ENCODE measurements at places on chromosomes 11 and 22. TPM values are rescaled to one million over a fixed set of nuclear protein-coding genes. Genes with fewer than 3 reads are reported as not detected.

Gene KIF18A
- 0.13 TPM for total RNA-seq

Gene TCN2
- total RNA-seq = 7.4 TPM

Gene SUSD2
- 0.35 TPM for total RNA-seq

GRCh38 chr11:47843361-47844055, 4.6 kb downstream of the NUP160 start:
- DNase-seq = no peak
- H3K4me1 ChIP-seq = peaks cover 20% of the 10 kb centered on the region
- H3K27ac ChIP-seq = no peak overlapping the region
- H3K4me3 ChIP-seq = no peak overlapping the region

DNA sequence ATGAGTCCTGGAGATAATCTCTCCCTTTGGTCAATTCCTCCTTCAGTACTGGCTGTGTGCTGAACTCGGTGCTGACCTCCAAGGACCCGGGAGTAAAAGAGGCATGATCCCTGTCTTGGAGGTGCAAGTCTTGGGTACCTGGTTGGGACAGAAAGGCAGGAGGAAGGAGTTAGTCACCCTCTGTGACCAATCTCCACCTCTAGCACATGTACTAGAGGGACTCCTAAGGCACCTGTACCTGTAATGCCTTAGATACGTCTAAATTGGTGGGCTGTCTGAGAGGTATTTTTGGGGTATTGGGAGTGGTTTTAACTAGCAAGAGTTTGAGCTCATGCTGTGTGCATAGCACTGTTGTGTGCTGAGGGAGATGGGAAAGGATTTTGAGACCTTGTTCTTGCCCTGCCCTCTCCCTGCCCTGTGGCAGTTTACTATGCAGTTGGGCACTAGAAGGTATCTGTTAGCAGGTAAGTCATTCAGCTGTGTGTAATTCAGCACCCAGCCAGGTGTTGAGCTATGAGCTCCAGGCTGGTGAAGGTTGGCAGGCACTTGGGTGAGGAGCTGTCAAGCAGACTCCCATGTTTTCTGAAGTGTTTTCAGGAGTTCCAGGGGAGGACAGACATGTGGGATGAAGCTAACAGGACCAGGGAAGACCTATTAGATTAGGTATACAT, 2.5 kb downstream of the PANX1 start:
- no peak overlapping the region for H3K4me3 ChIP-seq
- no peak overlapping the region for H3K27ac ChIP-seq
- H3K27me3 ChIP-seq = no peaks in the 10 kb centered on the region
- peaks cover 4% of the 10 kb centered on the region for H3K4me1 ChIP-seq

DNA sequence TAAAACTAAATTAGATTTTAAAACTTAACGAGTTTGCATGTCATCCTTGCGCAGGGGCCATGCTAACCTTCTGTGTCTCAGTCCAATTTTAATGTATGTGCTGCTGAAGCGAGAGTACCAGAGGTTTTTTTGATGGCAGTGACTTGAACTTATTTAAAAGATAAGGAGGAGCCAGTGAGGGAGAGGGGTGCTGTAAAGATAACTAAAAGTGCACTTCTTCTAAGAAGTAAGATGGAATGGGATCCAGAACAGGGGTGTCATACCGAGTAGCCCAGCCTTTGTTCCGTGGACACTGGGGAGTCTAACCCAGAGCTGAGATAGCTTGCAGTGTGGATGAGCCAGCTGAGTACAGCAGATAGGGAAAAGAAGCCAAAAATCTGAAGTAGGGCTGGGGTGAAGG, 10.6 kb downstream of the LIMK2 start:
- H3K4me1 ChIP-seq = peaks cover 28% of the 10 kb centered on the region
- no peak for DNase-seq
- no peaks in the 10 kb centered on the region for H3K36me3 ChIP-seq
- no peak overlapping the region for H3K4me3 ChIP-seq

GRCh38 chr11:35617687-35618496, at the start of gene FJX1:
TSS of gene FJX1 (plus strand) at chr11:35618460. CDS start at chr11:35618637, 177 bp downstream.
- peak; percentile 76 for DNase-seq
- H3K27me3 ChIP-seq = no peaks in the 10 kb centered on the region
- no peaks in the 10 kb centered on the region for H3K36me3 ChIP-seq
- H3K4me1 ChIP-seq = no peaks in the 10 kb centered on the region
- peak within 1 kb of the TSS; percentile 68 for H3K27ac ChIP-seq

GRCh38 chr11:36456156-36456555, 53.9 kb downstream of the TRAF6 start:
- H3K27me3 ChIP-seq = no peaks in the 10 kb centered on the region
- no peak overlapping the region for H3K4me3 ChIP-seq
- no peak for DNase-seq

DNA sequence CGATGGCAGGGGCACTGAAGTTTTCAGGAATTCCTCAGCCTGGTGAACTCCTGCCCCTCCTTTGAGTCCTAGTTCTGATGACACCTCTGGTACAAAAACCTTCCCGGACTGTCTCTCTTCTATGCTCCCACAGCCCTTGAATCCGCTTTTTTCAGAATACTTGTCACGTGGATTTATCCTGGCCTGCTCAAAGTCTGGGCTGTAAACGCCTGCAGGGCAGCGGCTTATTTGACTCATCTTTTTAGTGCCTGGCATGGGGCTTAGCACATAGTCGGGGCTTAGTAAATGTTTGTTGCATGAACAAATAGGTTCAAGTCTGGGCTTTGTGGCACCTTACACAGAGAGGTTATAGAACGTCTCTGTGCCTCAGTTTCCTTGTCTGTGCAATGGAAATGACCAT, 13.4 kb upstream of the KCNJ11 start:
- no peaks in the 10 kb centered on the region for H3K36me3 ChIP-seq
- no peak for DNase-seq
- H3K4me3 ChIP-seq = no peak overlapping the region
- no peak overlapping the region for H3K27ac ChIP-seq
- H3K27me3 ChIP-seq = no peaks in the 10 kb centered on the region

- H3K4me1 ChIP-seq = no peaks in the 10 kb centered on the region
- no peak overlapping the region for H3K27ac ChIP-seq
- H3K4me3 ChIP-seq = no peak overlapping the region
- no peak for DNase-seq
These were observed 734 bp downstream of the ACR start for GRCh38 chr22:50738649-50739227.

GRCh38 chr22:29629903-29630516, 26.6 kb downstream of the NF2 start:
- H3K36me3 ChIP-seq = no peaks in the 10 kb centered on the region
- peaks cover 13% of the 10 kb centered on the region for H3K4me1 ChIP-seq
- no peak for DNase-seq
- no peak overlapping the region for H3K27ac ChIP-seq

DNA sequence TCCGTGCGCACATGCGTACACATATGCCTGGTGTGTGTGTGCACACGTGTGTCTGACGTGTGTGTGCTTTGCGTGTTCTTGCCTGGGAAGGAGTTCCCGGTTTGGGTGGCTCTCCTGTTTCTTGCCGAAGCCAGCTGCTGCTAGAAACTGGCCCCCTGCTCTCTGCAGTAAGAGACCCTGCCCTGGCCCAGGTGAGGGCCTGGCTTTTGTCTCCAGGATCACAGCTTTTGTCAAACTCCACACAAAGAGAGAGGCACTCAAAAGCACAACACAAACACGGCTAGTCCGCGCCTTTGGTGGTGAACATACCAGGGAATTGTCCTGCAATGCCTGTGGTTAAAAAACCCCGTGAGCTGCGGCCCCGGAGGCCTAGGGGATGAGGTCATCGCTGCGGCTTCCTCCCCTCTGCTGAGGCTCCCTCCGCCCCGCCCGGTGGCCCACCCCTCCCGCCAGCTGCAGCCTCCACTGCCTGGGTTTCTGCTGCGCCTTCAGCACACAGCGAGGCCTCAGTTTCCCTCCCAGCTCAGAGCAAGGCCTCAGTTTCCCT, 88.9 kb downstream of the KCNQ1 start:
- no peaks in the 10 kb centered on the region for H3K36me3 ChIP-seq
- H3K27me3 ChIP-seq = no peaks in the 10 kb centered on the region
- H3K4me3 ChIP-seq = no peak overlapping the region
- peak overlapping the region; percentile 52 for H3K27ac ChIP-seq

Measured in pancreas (tissue), 10 donors.